A549 treated with Hydrocortisone at 1 μM for 4 hours (cell line): ENCODE measurements at places on chromosomes 6 and 20. TPM values are rescaled to one million over a fixed set of nuclear protein-coding genes. Genes with fewer than 3 reads are reported as not detected.

NHSL1 gene
- total RNA-seq = 3.0 to 4.8 TPM (median 3.4 TPM) in 5 replicates

TBPL1 gene
- 18.7 to 24.5 TPM (median 23.7 TPM) in 5 replicates for total RNA-seq

FAM217B gene
- total RNA-seq = 5.5 to 6.7 TPM (median 6.3 TPM) in 5 replicates

BNIP5 gene
- 0.02 to 0.05 TPM (median 0.03 TPM) in 4 of 5 replicates, not detected in the other for total RNA-seq

GHRH gene
- not detected in 5 replicates for total RNA-seq

ALDH8A1 gene
- total RNA-seq = 0.06 to 0.22 TPM (median 0.10 TPM) in 5 replicates

RAD21L1 gene
- not detected in 5 replicates for total RNA-seq

CDH4 gene
- 5.8 to 9.4 TPM (median 7.9 TPM) in 5 replicates for total RNA-seq

FAM162B gene
- not detected in 5 replicates for total RNA-seq

CBLN4 gene
- not detected in 5 replicates for total RNA-seq

SYCP2 gene
- 0.15 to 0.91 TPM (median 0.30 TPM) in 5 replicates for total RNA-seq

RAMACL gene
- 0.08 to 0.16 TPM (median 0.10 TPM) in 5 replicates for total RNA-seq

PTCRA gene
- total RNA-seq = not detected in 5 replicates

AHI1 gene
- 6.8 to 10.3 TPM (median 8.4 TPM) in 5 replicates for total RNA-seq

SHLD1 gene
- 6.2 to 8.3 TPM (median 6.8 TPM) in 5 replicates for total RNA-seq

PPP1R3G gene
- 1.9 to 2.2 TPM (median 2.1 TPM) in 5 replicates for total RNA-seq

OPN5 gene
- not detected in 5 replicates for total RNA-seq

NKAIN4 gene
- 4.3 to 6.9 TPM (median 5.0 TPM) in 5 replicates for total RNA-seq

HTR1E gene
- total RNA-seq = not detected in 5 replicates

PLCB1 gene
- total RNA-seq = 0.41 to 1.2 TPM (median 0.99 TPM) in 5 replicates

SFTA2 gene
- total RNA-seq = not detected in 5 replicates

TDRD6 gene
- not detected in 5 replicates for total RNA-seq

FUT9 gene
- total RNA-seq = not detected in 5 replicates

GMNN gene
- 59.9 to 61.8 TPM (median 60.8 TPM) in 5 replicates for total RNA-seq

ZMYND8 gene
- 14.3 to 16.1 TPM (median 15.6 TPM) in 5 replicates for total RNA-seq

LY86 gene
- not detected in 5 replicates for total RNA-seq

VEGFA gene
- 27.9 to 35.6 TPM (median 34.2 TPM) in 5 replicates for total RNA-seq

CPXM1 gene
- total RNA-seq = 0.06 TPM in 1 of 5 replicates, not detected in the others

MATN4 gene
- 0.06 to 0.16 TPM (median 0.08 TPM) in 5 replicates for total RNA-seq

ABHD16B gene
- total RNA-seq = 0.08 to 0.13 TPM in 2 of 5 replicates, not detected in the others

SYTL3 gene
- total RNA-seq = 1.3 to 1.9 TPM (median 1.6 TPM) in 5 replicates

DSP gene
- total RNA-seq = 31.5 to 60.6 TPM (median 41.5 TPM) in 5 replicates

COX7A2 gene
- total RNA-seq = 274 to 310 TPM (median 287 TPM) in 5 replicates

TCF15 gene
- not detected in 5 replicates for total RNA-seq

SYCP2L gene
- total RNA-seq = 1.3 to 4.0 TPM (median 2.4 TPM) in 5 replicates

ELOVL2 gene
- total RNA-seq = 5.3 to 6.9 TPM (median 6.5 TPM) in 5 replicates

SLC26A8 gene
- 0.10 TPM in 1 of 5 replicates, not detected in the others for total RNA-seq

MMS22L gene
- total RNA-seq = 9.8 to 16.2 TPM (median 12.3 TPM) in 5 replicates

ID1 gene
- total RNA-seq = 338 to 530 TPM (median 447 TPM) in 5 replicates
